ENCODE measurements at places on chromosomes 1 and 21.
A peak's percentile ranks its signal among the peaks of the same experiment; 100 is the strongest.

GRCh38 chr1:167499664-167500101 is 18.6 kb downstream of the CD247 start:
- DNase-seq, result no peak

- peak; percentile 61 for DNase-seq
These were observed 615 bp downstream of the GPR161 start for GRCh38 chr1:168135921-168136708.

- no peak for DNase-seq
These were observed 40.7 kb downstream of the ARHGEF10L start for GRCh38 chr1:17579951-17580939.

DNA sequence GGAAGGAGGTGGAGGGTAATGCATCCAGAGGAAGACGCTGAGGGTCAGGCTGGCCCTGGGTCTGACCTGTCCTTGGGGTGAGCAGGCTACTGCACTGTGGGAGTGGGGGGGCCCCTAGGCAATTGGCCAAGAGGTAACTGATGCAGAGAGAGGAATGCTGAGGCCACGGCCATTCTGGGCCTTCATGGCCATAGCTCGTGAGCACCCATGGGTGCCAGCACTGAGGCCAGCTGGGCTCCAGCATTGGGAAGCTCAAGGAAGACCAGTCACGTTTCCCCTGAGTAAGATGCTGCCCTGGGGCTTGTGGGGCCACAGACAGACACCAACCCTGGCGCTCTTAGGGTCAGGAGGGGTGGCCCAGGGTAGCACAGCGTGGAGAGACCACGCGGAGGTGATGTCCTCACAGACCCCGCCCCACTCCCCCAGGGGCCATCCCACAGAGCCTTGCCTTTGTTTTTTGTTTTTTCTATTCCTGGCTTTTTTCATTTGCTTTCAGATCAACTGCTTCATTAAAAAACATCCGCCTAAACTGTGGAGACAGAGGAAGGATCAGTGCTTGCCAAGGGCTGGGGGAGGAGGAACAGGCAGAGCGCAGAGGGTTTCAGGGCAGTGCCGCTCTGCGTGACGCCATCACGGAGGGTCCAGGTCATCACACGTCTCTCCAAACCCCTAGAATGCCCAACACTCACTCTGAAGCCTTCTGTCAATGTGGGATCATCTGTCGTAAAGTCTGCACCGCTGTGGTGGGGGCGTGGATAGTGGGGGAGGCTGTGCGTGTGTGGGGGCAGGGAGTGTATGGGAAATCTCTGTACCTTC is 61.1 kb downstream of the SIK1 start:
- no peak for DNase-seq

- no peak for DNase-seq
These were observed 105.4 kb upstream of the LBR start for GRCh38 chr1:225533238-225533637.

DNA sequence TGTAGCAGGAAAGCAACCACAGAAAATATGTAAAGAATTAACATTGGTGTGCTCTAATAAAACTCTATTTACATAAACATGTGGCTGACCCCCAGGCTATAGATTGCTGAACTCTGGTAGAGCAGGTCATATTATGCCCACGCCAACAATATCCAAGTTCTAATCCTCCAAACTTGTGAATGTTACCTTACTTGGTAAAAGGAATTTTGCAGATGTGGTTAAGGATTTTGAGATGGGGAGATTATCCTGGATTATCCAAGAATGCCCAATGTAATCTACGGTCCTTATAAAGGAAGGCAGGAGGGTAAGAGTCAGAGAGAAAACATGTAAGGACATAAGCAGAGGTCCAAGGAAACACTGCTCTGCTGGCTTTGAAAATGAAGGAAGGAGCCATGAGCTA is 201.0 kb downstream of the USH2A start:
- DNase-seq, result no peak

GRCh38 chr1:96998466-96998865 is 276.9 kb downstream of the PTBP2 start:
- no peak for DNase-seq

GRCh38 chr1:38097284-38097898 is 50.8 kb upstream of the POU3F1 start:
- no peak for DNase-seq

- no peak for DNase-seq
These were observed 80.6 kb upstream of the TRABD2B start for GRCh38 chr1:48077795-48078222.

GRCh38 chr21:14600569-14601297 is 54.6 kb upstream of the SAMSN1 start:
- no peak for DNase-seq

DNA sequence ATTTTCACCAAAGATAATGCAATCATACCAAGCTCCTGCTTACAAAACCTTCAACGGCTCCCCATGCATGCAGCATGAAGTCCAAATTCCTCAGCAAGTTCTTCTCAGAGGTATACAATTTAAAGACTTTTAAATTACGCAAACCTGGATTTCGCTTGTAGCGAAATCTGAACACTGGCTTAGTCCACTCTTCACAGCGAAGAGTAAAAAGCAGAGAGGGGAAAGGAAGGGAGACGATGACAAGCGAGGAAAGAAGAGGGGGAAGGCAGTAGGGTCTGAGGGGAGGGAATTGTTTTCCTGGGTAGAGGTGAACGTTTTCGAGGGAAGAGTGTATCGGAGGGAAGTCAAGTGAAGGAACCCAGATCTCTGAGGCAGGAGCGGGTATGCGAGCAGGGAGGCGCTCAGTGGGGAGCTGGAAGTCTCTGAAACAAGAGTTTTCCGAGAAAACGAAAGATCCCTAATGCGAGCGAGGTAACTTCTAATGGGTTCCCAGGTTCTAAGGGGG is 790 bp downstream of the TESK2 start:
- no peak for DNase-seq

- no peak for DNase-seq
These were observed 182.2 kb downstream of the AJAP1 start for GRCh38 chr1:4836574-4836973.

DNA sequence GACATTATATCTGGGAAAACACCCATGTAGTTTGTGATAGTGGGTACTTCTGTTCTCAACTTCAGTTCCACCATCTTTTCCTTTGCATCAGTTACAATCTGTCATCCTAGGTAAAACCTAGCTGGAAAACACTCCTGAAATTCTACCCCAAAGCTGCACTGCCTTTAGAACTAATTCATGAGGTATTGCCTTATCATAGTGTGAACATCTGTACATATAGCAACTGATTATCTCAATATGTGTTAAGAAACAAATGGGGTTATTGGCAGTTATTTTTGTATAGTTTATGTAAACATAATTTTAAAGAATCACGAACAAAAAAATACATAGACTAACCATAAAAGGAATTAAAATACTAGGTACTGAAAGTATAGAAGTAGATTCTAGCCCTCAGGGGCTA is 6.4 kb upstream of the NEK7 start:
- no peak for DNase-seq

DNA sequence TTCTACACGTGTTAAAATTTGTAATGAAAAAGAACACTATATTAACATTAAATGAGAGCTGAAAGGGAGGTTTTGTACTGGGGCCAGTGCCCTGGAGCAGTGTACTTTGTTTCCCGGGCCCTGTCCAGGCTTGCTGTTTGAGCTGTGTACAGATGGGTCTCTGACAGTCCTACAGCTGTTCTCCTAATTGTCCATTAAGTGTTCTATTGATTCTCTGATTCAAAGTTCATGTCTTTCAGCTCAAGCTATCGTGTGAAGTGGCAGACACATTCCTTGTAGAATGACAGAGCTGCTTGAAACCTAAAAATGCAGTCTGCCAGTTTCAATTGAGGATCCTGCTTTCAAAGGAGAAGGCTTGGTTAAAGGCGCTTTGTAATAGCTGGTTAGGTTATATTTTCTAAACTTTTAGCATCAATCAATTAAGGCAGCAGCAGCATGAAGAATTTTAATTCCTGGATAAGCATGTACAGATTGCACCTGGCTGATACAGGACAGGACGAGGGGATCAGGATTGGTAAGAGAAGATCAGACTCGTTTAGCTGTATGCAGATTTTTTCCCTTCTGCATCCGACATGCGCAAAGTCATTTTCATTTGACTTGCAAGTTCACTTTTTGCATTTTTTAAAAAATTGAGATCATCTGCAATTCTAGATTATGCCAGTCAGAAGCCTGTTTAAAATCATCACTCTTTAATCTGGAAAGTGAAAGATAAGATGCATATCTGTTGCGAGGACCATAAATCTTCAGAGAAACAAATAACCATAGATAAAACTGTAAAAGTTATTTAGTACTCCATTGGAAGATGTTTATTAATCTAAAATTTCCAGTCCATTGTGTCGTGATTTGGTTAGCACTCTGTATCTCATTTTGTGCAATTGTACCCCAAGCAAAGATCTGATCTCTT is 98.5 kb downstream of the ATG4C start:
- no peak for DNase-seq

- DNase-seq, result no peak
These were observed 43.8 kb downstream of the HIVEP3 start for GRCh38 chr1:41874903-41875411.

- no peak for DNase-seq
These were observed 41.5 kb downstream of the UBE4B start for GRCh38 chr1:10074059-10074851.

DNA sequence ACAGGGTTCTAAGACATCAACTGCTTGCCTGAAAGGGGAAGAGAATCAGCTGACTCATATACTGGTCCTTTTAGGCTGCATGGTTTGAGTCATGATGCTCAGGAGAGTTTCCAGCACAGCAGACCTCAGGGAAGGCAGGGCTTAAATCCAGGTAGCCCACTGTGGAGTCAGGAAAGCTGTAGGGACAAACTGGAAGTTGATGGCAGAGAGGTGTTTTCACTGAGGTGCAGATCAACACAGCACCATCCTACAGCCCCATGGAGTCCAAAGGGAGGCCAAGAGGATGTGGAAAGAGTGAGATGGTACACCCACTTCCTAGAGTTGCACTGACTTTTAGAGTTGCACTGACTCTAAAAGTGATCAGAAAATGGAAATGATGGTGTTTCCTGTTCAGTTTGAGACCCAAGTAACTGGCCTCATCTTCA is 252.4 kb upstream of the DUSP10 start:
- no peak for DNase-seq

- no peak for DNase-seq
These were observed 32.2 kb upstream of the GNG5 start for GRCh38 chr1:84538599-84538998.

GRCh38 chr1:211247921-211248320 is 11.2 kb upstream of the RCOR3 start:
- no peak for DNase-seq

GRCh38 chr1:215147024-215147423 is 64.5 kb downstream of the KCNK2 start:
- no peak for DNase-seq

- DNase-seq, result peak; percentile 38
These were observed 32.4 kb downstream of the KANK4 start for GRCh38 chr1:62286786-62287224.

GRCh38 chr1:3596663-3597598 is 14.4 kb downstream of the MEGF6 start:
- no peak for DNase-seq

GRCh38 chr1:66848193-66848592 is 47.1 kb upstream of the INSL5 start:
- DNase-seq, result no peak

GRCh38 chr1:247840818-247841217 is 878 bp downstream of the OR11L1 start:
- DNase-seq, result no peak

GRCh38 chr1:212670301-212670700 is 29.3 kb downstream of the BATF3 start:
- no peak for DNase-seq

DNA sequence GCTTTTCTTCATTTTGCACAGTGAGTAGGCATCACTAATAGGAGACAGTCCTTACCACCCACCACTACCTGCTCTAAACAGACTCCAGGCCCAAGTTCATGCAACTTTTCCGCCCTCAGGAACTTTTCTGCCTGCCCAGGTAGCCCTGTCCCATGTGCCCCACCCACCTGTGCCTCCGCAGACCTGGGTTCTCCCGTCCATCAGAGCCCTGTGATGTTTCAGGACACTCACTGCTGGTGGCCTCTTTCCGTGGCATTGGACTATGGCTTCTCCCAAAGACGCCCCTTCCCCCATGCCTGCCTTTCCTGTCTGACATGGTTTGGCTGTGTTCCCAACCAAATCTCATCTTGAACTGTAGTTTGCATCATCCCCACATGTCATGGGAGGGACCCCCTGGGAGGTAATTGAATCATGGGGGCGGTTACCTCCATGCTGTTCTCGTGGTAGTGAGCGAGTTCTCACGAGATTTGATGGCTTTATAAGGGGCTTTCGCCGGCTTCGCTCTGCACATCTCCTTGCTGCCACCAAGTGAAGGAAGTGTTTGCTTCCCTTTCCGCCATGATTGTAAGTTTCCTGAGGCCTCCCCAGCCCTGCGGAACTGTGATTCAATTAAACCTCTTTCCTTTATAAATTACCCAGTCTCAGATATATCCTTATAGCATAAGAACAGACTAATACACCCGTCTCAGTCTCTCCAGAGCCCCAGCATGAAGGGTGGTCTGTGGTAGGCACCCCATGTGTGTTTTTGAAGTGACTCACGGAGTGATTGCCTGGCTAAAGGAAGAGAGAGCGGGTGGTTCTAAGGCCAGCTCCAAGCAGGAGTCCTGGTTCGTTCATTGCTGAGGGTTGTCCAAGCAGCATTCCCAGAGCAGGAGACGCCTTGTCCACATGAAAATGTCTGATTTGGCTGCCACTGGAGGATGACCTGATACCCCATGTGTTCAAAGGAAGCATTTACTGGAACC is 86.0 kb upstream of the ZBTB40 start:
- DNase-seq, result no peak

- DNase-seq, result no peak
These were observed 60.5 kb upstream of the SIPA1L2 start for GRCh38 chr1:232690285-232690935.

DNA sequence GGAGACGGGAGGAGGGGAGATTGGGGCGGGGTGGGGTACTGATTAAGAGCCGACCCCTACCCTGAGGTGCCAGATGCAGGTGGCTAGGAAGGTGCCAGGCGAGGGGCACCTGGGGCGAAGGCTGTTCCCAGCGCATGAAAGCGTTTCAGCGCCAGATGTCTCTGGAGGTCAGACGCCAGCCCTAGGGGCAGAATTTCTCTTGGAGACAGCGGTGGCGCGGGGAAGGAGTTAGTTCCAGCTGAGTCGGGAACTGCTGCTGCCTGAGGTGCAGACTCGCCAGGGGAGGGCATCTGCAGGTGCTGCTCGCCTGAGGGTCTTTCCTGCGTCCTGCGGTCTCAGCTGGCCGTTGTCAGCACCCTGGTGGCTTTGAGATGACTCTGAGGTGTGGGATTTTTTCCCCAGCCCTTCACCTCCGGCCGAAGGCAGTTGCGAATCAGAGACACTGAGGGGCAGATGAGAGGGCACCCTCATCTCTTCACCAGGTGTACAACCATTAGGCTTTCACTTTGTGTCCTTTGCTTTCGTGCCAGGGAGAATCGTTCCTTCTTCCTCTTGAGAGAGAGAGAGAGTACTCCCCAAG is 539 bp downstream of the CGN start:
- DNase-seq, result peak; percentile 67

GRCh38 chr1:18919197-18919905 is 17.0 kb upstream of the ALDH4A1 start:
- DNase-seq, result no peak

DNA sequence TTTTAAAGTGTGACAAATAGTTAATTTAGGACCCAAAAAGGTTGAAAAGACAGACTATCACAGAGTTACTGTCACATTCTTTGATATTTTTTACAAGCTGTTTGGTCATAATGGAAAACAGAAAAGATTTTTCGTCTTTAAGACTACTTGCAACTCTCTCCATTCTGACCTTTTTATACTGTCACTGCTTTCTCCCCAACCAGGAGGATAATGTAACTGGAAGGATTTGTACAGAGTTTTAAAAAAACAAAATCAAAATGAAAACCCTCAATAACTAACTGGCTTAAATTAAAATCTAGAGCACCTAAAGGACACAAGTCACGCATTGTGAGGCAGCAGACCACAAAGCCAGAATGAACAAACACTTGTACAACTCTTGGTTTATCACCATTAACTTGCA is 257.7 kb downstream of the FAF1 start:
- DNase-seq, result no peak

Data from nephron progenitor cell (in vitro differentiated cells).